ENCODE measurements at places on chromosomes 5 and 9.

DNA sequence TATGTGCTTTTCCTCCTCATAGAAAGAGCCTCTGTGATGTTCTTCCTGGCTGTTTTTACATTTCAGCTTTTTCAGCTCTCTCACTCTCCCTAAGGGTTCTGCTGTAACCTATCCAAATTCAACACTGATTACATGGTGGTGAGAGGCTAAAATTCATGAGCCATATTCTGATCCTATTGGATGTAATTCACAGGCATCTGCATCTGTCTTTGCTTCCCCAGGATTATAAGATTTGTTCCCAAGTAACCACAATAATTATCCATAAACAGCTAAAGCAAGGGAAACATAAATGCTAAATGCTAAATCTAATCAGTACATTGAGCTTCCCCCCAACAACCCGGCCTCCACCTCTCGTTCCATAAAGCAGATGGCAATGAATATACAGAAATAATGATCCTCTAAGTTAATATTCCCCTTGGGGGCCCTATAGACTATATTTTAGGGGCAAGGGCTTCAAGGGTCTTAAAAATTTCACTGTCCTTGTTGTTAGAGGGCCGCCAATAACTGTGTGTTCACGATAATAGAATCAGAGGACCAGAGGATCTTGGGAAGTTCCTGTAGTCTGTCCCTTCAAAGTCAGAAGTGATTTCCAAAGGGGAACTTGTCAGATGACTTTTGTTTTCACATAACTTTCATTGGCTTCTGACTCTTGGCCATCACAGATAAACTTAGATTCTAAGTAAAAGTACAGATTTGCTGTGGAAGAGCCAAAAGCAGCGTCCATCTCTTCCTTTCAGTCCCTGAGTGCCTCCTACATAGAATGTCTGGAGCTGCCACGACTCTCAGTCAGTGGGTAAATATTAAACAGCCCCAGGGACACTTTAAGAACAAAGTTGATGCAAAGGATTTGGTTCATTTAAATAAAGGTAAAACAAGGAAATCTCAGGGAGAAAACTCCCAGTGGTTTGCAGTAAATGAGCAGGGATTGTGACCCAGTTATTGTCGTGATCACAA, 125.6 kb downstream of the ALDH1A1 start:
- no peak for DNase-seq

- no peak for DNase-seq
Observed at GRCh38 chr9:70228611-70229010, 30.2 kb upstream of the SMC5 start.

DNA sequence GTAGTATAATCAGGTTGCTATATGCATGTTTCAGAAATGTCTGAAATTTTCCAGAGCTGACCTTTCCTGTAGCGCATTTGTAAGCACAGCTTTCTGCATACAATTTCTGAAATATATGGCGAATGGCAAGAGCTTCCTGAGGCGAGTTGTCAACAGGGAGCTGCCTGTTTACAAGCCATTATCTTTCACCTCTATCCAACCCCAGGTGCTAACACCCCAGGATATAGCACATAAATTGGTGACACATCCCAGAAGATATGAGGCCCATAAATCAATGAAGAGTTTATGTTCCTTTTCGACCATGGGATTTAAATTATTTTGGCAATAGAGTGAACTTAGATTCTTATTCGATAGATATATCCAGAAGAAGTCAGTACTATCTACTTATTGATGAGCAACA, 379.8 kb downstream of the KDM4C start:
- no peak for DNase-seq

GRCh38 chr9:77176106-77176505, 1.2 kb upstream of the VPS13A start:
- DNase-seq = no peak

GRCh38 chr9:15377625-15378540, 44.8 kb upstream of the SNAPC3 start:
- no peak for DNase-seq

GRCh38 chr5:9852671-9853070, 222.5 kb upstream of the TAS2R1 start:
- no peak for DNase-seq

- DNase-seq = peak; percentile 73
Observed at GRCh38 chr9:126615245-126615790, 1.6 kb downstream of the LMX1B start.
